ENCODE measurements at places on chromosomes 2 and 18.

GRCh38 chr2:226561962-226562361, 237.7 kb downstream of the IRS1 start:
- no peak for DNase-seq

- no peak for DNase-seq
These were observed 83.0 kb upstream of the HS6ST1 start for GRCh38 chr2:128401680-128402079.

- no peak for DNase-seq
These were observed 3.1 kb downstream of the ATOH8 start for GRCh38 chr2:85756822-85757435.

DNA sequence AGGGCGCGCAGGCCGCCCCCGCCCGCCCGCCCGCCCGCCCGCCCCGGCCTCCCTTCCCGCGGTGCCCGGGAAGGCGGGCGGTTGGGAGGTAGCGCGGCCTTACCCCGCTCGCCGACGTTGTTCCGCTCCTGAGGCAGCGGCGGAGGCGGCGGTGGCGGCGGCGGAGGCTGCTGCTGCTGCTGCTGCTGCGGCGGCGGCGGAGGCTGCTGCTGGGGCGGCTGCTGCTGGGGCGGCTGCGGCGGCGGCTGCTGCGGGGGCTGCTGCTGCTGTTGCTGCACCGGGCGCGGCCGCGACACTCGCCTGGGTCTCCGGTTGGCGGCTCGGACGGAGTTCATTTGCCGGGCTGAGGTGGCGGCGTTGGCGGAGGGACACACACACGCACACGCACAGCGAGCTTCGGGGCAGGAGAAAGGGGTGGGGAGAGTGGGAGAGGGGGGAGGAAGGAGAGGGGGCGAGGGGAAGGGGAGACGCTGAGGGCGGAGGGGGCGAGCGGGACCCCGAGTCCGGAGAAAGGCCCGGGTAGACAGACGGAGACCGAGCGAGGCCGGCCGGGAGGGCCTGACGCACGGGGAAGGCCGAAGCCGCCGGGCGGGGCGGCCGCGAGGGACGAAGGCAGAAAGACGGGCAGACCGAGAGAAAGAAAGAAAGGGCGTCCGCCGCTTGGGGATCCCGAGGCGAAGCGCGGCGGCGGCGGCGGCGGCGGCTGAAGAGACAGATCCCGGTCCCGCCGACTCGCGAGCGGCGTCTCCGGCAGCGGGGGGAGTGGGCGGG, 727 bp downstream of the FBXO11 start:
- peak; percentile 74 for DNase-seq

- no peak for DNase-seq
These were observed 108.7 kb downstream of the GFPT1 start for GRCh38 chr2:69278366-69278765.

GRCh38 chr2:218927876-218928275, 31.6 kb upstream of the CDK5R2 start:
- no peak for DNase-seq

- DNase-seq, result no peak
These were observed 6.6 kb upstream of the TNFRSF11A start for GRCh38 chr18:62318228-62319180.

DNA sequence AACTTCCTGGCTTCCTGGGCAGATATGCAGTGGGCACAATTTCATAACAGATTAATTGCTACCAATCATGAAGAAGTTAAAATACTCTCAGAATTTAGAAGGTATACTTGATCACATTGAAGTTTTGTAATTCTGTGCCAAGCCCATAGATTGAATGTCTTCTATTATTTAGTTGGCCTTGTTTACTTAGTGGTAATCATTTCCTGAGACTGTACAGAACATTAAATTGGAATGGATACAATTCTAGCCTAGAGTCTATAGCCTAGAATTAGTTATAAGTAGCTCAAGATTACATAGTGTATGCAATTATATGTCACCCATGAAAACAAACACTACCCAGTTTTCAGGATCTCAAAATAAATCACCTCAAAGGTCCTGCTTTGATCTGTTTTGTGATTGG, 615.8 kb downstream of the XIRP2 start:
- no peak for DNase-seq

DNA sequence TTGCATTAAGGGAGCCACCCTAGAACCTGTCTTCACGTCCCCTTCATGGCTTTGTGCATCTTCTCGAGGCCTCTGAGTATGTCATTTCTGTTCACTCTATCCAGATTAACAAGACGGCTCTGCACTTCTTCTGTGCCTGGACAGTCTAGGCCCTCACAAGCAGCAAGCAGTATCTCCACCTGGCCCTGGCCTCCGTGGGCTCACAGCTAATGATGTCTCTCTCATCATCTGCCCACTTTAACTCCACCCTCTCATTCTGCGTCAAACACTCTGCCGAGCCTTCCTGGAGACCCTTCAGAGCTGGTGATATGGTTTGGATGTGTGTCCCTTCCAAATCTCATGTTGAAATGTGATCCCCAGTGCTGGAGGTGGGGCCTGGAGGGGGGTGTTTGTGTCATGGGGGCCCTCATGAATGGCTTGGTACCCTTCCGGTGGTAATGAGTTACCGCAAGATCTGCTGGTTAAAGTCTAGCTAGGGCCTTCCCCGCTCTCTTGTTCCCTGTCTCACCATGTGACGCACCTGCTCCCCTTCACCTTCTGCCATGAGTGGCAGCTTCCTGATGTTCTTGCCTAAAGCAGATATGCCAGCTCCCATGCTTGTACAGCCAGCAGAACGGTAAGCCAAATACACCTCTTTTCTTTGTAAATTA, 132.5 kb upstream of the ID2 start:
- no peak for DNase-seq

DNA sequence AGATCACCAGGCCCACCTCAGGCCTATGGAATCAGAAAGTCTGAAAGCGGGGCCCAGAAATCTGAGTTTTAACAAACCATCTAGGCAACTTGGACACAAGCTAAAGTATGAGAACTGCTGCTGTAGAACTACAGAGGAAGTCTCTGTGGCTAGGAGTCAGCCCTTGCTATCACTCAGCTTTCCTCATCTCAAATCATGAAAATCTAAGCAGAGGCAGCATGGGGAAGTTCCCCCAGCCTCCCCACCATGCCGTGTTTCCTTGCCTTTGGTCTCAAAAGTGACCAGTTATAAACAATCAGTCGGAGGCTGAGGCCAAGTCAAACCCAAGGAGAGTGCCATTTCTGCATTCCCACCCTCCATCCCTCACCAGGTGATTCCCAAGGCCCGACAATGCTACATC, 404.7 kb downstream of the BCL11A start:
- DNase-seq, result no peak

GRCh38 chr2:86087936-86088850, 17.5 kb downstream of the POLR1A start:
- DNase-seq, result no peak
